Hematopoietic multipotent progenitor cell treated with erythropoietin and hydrocortisone succinate and interleukin-3 and kit ligand, for 8 days (in vitro differentiated cells): ENCODE measurements at places on chromosomes 11 and 22.

DNA sequence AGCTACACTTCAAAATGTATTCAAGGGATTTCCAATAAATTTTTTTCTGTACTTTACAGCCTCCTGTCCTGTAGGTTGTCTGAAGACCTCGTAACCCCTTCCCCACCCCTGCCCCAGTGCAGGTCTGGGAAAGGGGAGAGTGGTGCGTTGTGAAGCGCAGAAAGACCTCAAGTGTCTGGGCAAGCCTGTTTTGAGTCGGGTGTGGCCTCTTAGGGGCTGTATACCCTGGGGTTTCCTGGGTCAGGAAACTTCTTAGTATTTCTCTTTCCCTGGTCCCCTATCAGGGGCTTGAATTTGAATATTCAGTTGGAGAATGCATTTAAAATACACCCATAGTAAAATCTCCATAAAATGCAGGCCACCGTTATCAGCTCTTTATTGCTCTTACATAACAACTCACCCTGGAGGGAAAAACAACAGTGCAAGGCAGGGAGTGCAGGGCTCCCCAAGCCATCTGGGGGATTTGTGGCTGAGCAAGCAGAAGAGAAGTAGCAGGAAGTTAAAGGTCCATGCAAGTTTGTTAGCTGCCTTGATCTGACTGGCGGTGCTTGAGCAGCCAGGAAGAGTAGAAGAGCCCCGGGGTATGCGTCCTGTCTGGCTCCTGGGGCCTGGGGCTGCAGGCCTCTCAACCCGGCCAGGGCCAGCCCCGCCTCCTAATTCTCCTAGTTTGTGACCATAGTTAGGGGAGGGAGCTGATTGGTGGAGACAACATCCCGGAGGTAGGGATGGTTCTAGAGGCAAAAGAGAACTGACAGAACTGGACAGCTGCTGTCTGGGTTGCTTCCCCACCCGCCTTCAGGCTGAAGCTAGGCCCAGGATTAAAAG lies 25.7 kb downstream of the ARHGAP1 start:
- DNase-seq, result peak; percentile 20

GRCh38 chr11:8794126-8794525 lies 111.5 kb downstream of the RPL27A start:
- no peak for DNase-seq

GRCh38 chr11:95487391-95487790 lies 256.4 kb upstream of the SESN3 start:
- no peak for DNase-seq

DNA sequence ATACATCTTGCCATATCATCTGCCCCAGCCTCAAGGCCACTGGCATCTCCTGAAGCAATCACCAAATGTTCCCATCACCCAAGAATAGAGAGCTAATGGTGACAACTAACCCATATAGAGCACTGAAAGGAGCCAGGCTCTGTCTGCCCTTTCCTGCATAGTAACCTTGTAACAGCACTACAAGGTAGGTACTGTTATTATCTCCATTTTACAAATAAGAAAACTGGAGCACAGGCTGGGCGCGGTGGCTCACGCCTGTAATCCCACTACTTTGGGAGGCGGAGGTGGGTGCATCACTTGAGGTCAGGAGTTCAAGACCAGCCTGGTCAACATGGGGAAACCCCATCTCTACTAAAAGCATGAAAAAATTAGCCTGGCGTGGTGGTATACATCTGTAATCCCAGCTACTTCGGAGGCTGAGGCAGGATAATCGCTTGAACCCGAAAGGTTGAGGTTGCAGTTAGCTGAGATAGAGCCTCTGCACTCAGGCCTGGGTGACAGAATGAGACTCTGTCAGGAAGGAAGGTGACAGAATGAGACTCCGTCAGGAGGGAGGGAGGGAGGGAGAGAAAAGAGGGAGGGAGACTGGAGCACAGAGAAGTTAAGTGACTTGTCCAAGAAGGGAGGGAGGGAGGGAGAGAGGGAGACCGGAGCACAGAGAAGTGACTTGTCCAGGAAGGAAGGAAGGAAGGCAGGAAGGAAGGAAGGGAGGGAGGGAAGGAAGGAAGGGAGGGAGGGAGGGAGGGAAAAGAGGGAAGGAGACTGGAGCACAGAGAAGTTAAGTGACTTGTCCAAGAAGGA lies 2.2 kb downstream of the SLC35F2 start:
- DNase-seq, result no peak

DNA sequence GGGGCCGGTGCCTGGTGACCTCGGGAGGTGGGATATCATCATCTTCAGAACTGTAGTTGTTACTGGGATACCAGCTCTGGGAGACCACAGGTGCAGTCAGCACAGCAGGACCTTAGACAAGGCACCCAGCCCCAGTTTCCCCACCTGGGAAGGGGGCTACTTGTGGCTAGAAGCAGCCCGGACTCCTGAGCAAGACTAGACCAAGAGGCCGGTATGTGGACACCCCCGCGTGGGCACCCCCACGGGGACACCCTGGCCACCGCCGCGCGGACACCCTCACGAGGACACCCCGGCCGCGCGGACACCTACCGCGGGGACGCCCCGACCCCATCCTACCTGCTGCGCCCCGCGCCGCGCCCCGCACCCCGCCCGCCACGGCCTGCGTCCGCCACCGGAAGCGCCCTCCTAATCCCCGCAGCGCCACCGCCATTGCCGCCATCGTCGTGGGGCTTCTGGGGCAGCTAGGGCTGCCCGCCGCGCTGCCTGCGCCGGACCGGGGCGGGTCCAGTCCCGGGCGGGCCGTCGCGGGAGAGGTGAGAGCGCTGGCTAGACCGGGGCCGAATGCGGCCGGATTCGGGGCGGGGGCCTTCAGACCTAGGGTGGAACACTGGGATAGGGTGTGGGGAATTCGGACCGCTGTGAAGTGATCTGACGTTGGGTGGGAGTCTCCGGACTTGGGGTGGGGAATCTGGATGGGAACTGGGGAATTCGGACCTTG lies at the start of the genes COMT and TXNRD2:
Gene COMT, plus strand, starts transcription at position 408 of the 718 bp plus-strand sequence. CDS start 20,755 bp downstream, outside the sequence.
Gene TXNRD2, minus strand, starts transcription at position 454 of the 718 bp plus-strand sequence. Its CDS starts 15 bp downstream, at position 439.
- DNase-seq, result peak; percentile 65

GRCh38 chr11:93528757-93529645 lies 14.2 kb downstream of the SMCO4 start:
- DNase-seq, result no peak

- no peak for DNase-seq
Observed at GRCh38 chr11:30459821-30460220, 126.3 kb downstream of the MPPED2 start.

DNA sequence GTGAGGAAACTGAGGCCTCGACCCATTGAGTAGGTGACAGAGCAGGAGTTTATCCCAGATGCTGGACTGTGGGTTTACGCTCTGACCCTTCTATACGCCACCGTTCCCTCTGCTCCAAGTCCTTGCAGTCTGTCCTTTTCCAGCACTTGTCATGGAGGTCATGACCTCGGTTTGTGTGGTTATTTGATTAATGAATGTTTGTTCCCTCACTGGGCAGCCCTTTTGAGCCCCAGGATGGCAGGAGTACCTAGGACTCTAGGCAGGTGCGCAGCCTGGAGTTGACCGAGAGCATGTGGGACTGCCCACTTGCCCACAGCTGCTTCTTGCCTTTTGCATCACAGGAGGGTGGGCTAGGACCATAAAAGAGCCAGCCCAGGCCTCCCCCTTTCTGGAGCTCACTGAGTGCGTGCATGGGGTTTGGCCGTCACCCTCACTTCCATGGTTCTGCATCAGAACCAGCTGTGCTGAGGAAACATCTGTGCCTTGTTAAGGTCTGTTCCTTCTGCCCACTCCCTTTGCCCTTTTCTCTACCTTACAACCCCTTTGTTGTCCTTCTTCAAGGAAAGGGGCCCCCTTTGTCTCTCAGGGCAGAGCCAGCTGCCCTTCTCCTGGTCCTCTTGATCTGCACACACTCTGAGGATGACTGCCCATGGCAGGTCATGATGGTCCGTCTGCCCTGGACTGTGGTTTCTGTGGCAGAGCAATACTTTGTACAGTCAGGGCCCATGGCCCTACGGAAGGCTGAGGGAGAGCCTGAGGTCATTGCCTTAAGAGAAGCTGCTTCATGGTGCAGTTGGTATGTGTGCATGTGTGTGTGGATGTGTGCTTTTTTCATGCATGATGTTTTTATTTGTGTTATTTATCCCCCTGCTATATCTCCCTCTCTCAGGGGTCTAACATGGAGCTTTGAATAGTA lies 38.2 kb downstream of the BMAL1 start:
- DNase-seq, result no peak

- no peak for DNase-seq
Observed at GRCh38 chr22:19713245-19713644, 1.1 kb upstream of the SEPTIN5 start.

GRCh38 chr11:17810746-17811145 lies 76.2 kb downstream of the KCNC1 start:
- DNase-seq, result no peak

DNA sequence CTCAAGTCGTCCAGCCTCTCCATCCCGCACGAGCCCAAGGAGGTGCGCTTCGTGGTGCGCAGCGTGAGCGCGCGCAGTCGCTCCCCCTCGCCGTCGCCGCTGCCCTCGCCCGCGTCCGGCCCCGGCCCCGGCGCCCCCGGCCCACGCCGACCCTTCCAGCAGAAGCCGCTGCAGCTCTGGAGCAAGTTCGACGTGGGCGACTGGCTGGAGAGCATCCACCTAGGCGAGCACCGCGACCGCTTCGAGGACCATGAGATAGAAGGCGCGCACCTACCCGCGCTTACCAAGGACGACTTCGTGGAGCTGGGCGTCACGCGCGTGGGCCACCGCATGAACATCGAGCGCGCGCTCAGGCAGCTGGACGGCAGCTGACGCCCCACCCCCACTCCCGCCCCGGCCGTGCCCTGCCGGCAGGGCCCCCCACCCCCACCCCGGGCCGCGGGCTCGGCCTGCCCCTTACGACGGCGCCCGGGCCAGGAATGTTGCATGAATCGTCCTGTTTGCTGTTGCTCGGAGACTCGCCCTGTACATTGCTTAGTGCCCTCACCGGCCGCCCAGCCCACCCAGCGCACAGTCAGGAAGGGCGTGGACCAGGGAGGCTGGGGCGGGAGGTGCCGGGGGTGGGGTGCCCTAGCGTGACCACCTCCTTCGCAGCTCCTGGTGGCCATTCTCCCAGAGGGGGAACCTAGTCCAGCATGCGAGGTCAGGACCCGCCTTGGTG lies 6.9 kb upstream of the ACR start:
- no peak for DNase-seq

GRCh38 chr11:59794417-59794816 lies 16.2 kb downstream of the MRPL16 start:
- no peak for DNase-seq

DNA sequence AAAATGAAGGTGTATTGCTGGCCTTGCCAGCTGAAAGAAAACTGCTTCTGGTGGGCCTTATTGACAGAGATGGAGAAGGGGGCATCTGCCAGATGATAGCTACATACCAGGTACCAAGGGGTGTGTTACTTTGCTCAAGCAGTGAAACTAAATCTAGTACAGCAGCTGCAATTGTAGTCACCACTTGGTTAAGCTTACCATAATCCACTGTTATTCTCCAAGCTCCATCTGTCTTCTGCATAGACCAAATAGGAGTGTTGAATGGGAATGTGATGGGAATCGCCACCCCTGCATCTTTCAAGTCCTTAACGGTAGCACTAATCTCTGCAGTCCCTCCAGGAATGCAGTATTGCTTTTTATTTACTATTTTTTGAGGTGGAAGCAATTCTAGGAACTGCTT lies 45.8 kb upstream of the LIN7C start:
- DNase-seq, result no peak

DNA sequence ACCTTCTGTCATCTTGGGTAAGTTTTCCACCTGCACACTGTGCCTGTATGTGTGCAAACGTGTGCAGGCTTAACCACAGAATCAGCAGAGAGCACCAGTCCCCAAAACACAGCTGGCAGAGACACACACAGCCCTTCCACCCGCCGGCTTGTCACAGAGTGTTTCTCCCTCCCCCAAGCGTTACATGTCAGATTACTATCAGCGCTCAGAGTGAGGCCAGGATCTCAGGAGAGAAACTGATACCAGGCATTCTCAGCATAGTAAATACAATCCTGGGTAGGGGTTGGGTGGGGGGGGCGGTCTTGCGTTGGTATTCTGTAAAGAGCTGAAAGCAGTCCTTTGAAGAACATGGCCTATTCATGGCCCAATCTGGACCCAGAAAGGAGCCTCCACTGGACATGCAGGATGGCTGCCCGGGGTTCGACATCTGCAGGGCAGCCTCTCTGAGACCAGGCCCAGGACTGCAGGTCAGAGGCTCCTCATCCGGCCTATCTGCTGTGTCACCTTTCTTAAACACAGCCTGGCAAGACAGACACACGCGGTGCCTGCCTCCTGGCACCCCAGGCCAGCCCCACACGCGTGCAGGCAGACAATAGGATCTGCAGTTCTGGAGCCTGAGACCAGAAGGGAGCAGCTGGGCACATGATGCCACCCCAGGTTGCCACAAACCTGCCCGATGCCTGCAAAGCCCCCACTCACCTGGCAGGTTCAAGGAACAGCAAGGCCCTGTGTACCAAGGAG lies 1.7 kb downstream of the OSBPL5 start:
- DNase-seq, result peak; percentile 42

DNA sequence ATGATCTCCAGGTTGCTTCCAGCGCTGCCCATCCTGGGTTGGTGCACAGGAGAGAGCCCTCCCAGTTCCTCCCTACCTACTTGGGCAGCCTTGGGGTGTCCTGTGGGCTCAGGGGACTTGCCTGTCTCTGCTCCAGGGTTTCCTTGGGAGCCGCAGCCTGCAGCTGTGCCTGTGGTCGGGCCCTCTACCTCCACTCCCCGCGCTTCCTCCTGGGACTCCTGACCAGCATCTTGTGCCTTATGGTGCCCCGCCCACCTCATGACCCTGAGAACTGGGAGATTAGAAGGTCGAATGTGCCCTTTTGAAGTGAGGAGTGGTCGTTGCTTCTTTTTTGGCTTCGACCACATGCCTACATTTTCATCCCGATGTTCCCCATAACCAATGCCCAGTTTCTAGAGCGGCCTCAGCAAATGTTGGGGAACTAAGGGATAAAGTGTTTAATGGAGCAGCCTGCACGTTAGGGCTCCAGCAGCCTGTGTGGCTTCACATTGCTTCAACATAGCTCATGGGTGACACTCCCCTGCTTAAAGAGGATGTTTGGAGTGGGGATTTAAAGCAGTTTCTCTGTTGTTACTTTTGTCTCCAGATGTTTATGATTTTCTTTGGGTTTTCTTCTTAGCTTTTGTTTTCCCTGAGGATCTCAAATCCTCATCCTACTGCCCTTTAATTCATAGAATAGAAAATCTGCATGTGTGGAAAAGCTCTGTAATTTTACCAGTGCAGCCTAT lies 248.8 kb downstream of the TBC1D22A start:
- DNase-seq, result no peak

- DNase-seq, result no peak
Observed at GRCh38 chr11:127059286-127059685, 58.7 kb upstream of the KIRREL3 start.
